ENCODE measurements at places on chromosomes 6 and 20.

DNA sequence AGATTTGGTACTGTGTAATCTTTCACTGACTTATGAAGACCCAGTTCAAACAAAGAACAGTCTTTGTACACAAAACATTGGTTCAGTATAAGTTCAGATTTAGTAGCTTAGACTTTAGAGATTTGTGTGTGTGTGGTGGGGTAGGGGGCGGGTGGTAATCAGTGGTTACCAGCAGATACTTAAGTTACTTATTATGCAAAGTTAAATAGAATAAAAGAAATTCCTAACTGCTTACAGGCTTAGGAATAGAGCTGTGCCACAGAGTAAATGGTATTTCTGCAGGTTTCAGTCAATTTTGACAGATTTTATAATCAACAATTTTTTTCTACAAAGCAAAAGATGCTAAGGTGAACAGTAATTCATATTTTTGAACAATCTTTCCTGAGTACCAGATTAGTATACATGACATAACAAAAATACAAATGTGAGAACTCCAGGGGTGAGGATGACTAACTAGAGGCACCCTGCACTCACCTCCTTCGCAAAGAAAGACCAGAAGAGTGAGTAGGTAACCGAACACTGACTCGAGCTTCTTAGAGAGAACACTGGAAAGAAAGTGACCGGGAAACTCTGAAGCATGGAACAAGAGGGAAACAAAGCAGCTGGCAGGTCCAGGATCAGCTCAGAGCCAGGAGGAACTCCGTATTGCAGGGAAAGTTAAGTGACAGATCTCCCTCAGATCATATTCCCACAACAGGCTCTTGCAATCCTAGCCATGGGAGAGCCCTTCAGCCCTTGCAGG, 560.6 kb downstream of the COL12A1 start:
- DNase-seq, result no peak

- DNase-seq, result no peak
These were observed at the start of gene PACSIN1 for GRCh38 chr6:34465531-34466241. PACSIN1 (plus strand) TSS chr6:34466076; CDS start chr6:34526306, 60,230 bp downstream.

DNA sequence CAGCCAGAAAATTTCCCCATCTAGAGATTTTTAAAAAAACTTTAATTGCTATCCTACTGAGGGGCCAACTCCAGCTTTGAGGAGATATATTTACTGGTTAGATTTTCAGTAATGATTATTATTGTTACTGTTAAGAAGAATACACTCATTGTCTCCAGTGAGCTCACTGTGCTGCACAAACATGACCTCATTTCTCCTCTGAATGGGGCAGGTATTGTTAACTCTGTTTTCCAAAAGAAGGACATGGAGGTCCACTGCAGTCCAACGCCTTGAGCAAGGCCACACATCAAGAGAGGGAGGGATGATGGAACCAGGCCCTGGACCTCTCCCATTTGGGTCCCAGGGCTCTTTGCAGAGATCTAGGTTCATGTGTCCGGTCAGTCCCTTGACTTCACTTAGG, 13.9 kb upstream of the SCUBE3 start:
- DNase-seq, result no peak

GRCh38 chr6:142542704-142543233, 241.0 kb downstream of the ADGRG6 start:
- no peak for DNase-seq

- DNase-seq, result no peak
These were observed 104.1 kb upstream of the FOXA2 start for GRCh38 chr20:22688485-22688884.

GRCh38 chr20:56350842-56351241, 7.9 kb upstream of the FAM210B start:
- no peak for DNase-seq

- no peak for DNase-seq
These were observed 47.5 kb downstream of the EFCAB8 start for GRCh38 chr20:32906200-32906599.

- no peak for DNase-seq
These were observed 13.5 kb upstream of the DAAM2 start for GRCh38 chr6:39778581-39779255.

DNA sequence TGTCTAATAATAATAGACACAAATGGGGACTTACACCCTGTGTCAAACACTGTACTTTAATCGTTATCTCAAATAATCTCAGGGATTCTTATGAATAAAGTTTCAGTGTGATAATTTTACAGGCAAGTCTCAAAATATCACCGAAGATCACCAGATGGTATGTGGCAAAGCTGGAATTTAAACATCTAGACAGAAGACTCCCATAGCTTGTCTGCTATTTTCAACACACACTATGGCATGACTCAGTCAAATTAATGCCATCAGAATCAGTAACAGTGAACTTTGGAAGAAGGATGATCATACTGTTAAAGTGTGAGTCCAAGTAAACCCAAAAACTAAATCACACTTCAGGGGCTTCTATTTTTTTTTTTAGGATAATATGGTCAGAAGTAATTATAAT, 867.6 kb upstream of the FLRT3 start:
- DNase-seq, result no peak

- DNase-seq, result no peak
These were observed 163.2 kb upstream of the TSHZ2 start for GRCh38 chr20:52809003-52809402.

GRCh38 chr6:14193524-14193923, 76.0 kb downstream of the CD83 start:
- no peak for DNase-seq
